ENCODE measurements at places on chromosomes 5 and 9.

DNA sequence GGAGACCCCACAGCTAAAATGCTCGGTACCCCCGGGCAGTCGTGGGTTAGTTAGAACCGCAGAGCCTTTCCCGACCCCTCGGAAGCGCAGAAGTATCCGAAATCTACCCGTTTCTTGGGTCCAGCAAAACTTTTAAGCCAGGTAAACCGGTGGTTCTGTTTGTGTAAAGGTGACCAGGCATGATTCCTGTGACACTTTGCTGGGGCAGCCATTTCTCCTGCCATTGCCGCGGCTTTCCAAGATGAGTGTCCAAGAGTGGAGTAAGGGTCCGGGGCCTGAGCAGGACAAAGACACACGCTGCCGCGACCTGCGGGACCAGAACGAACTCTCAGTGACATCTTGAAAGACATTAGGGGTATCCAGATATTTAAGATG, 655 bp downstream of the MARVELD2 start:
- no peak for DNase-seq

DNA sequence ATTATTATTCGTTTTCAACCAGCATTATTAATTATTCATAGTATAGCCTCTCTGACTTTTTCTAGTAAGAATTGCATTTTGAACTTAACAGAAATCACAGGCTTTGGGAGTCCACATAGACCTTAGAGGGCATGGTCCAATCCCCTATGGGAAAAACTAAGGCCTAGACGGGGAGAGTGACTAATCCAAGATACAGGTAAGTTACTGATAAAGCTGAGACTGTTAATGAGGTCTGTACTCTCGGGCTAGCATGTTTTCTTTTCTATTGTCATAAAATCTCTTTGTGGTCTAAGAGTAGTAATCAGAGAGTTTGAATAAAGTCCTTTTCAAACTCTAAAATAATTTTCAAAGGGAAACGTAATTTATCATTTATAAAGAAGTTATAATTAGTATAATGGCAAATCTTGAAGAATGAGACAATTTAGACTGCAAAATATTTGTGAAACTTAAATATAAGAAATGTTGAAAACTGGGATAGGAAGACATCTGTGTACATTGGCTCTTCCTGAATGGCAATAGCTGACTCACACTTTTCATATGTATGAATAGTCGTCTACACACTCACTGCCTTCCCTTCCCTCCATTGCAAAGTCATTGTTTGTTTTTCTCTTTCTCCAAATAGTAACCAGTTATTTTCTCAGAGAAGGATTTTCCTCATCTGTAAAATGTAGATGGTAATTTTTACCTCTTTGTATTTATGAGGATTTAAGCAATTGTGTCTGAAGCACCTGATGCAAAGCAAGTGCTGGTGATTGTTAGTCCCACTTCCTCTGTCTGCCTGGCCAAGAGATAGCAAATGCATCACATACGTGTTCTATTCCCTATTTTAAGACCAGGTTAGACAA, 207.9 kb upstream of the CD180 start:
- no peak for DNase-seq

GRCh38 chr5:116153687-116154174, 68.9 kb downstream of the COMMD10 start:
- no peak for DNase-seq

DNA sequence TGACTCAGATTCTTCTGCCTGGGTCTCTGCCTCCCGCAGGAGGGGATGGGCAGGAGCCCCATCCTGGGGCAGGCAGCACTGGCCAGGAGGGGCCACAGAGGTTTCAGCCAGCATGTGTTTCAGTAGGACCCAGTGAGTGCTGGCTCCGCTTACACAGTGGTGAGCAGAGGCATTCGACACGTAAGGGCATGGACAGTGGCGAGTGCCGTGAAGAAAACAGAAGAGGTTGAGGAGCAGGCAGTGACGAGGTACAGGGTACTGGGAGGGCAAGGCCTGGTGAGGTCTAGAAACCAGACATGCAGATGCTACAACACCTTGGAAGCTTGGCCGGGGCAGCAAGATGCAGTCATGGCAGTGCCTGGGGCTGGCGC, 41.5 kb downstream of the CACNA1B start:
- no peak for DNase-seq

GRCh38 chr5:143737062-143737461, 74.9 kb upstream of the HMHB1 start:
- no peak for DNase-seq

All from stimulated activated CD4-positive, alpha-beta T cell treated with anti-CD3 and anti-CD28 coated beads, Interleukin-1b, Interleukin-23, amount 100 ng/mL, for 24 hours (primary cell).